Stimulated activated CD8-positive, alpha-beta memory T cell treated with anti-CD3 and anti-CD28 coated beads, Interleukin-15, amount 100 ng/mL, for 4 hours (primary cell): ENCODE measurements at places on chromosomes 6 and 20.

- DNase-seq: no peak
These were observed 479.4 kb upstream of the MAN1A1 start for GRCh38 chr6:119829006-119829405.

GRCh38 chr6:41914343-41914742 lies 6.6 kb downstream of the MED20 start:
- DNase-seq: no peak

DNA sequence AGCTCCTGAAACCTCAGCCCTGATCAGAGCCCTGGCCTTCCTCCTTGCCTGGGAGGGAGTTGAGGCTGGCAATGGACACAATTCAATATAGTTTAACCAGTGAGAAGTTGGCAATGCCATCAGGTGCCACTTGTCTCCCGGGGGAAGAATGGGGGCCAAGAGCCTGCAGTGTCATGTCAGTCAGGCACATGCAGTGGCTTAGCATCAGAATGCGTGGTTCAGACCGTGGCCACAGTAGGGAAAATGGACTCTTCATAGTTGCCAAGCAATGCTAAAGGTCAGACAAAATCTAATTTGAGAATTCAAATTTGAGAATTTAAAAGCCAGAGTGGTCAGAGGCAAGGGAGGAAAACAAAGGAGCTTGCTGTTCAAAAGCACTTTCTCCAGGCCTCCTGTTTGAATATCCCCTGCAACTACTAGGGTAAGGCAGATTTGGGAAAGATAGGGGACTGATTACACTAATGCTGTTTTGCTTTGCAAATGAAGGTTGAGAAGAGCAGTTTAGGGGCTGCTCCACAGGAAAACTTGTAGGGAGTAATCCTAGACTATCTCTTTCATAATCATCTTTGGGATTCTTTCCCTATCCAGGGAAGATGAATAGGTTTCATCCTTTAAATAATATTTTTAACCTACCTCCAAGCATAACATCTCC lies 33.1 kb upstream of the CLIC5 start:
- no peak for DNase-seq

- DNase-seq: no peak
These were observed 138.6 kb downstream of the AHI1 start for GRCh38 chr6:135358985-135359384.

- DNase-seq: no peak
These were observed 14.1 kb downstream of the SYNDIG1 start for GRCh38 chr20:24483435-24484080.

GRCh38 chr20:23857962-23858595 lies 21.5 kb downstream of the CST5 start:
- DNase-seq: no peak

DNA sequence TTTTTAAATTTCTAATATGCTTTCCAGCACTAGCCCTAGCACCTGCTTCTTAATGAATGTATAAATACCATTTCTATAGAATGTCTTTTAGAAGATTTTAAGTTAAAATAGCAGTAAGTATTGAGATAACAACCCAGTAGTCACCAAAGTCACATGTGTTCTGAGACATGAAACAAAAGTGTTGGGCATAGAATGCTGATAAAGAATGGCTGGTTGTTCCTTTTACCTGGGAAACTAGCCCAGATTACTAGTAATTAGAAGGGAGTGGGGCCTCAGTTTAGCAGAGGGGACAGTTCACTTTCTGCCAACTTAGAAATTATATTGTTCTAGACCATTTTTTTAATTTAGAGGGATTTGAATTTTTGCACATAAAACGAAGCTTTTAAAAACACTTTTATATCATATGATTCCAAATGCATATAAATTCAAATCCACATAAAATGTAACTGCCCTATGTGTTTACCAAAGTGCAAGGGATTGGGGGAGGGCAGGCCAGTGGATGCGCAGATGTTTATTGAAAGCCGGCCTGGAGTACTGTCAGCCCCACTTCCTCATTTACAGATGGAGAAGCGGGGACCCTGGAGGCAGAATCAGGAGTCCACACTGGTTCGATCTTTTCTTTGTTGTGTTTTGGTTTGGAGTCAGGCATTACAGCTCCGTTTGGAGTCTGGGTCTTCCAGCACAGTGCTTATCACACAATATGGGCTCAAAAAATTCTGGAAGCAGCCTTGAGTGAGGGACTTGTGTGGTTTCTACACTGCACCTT lies 139.8 kb downstream of the ZDHHC14 start:
- no peak for DNase-seq
